Dermis microvascular lymphatic vessel endothelial cell (primary cell): ENCODE measurements at places on chromosomes 3 and 15. TPM values are rescaled to one million over a fixed set of nuclear protein-coding genes. Genes with fewer than 3 reads are reported as not detected.
A peak's percentile ranks its signal among the peaks of the same experiment; 100 is the strongest.

DNA sequence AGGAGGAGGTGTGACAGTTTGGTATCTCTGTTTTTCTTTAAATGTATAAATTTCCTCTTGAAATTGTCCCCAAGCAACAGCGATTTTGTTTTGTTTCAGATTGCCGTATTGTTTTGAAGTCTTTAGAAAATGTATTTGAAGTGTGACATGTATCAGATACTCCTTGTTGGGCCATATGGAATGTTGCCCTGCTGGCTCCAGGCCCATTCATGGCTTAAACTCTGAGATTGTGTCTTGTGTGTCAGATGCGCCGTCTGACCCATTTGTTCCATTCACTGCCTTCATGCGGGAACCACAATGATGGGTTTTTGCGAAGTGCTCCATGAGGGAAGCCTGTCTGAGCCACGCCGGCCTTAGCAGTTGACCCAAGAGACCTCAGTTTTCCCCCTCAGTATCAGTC, 75.2 kb upstream of the ADAMTSL3 start:
- no peak for DNase-seq

DNA sequence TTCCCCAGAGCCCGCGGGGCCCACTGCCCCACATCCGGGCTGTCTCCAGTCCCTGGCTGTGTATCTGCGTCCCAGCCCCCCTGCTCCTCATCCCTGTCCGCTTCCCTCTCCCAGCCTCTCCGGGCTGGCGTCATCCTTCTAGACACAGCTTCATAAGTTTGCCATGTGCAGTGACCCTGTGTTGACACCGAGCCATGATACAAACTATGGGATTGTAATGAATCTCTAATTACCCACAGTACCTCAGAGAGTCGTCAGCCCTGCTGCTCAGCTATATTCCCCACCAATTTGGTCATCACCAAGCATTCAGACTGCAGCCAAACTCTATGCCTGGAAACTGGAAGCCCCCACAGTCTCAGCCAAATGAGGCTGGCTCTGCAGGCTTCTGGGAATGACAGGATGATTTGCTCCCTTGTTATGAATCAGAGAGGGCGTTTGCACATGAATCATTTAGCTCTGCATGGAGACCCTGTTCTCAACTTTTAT, 466.1 kb upstream of the ATP11B start:
- no peak for DNase-seq

DNA sequence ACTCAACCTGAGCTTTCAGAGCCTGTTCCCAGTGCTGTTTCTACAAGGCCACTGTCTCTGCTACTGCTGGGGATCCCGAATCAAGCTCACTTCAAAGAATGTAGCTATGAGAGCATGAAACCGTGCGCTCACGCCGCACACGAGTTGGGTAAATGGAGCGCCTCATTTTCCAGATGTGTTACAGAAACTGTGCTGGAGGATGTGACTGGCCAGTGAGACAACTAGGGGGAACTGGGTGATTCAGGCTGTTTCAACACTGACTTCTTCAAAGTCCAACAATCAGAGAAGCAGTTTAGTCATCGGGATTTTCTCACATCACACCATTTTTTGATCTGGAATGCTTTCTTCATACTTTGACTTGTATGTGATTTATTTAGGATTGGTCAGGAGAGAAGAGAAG, 3.5 kb downstream of the ZNF710 start:
- DNase-seq = peak; percentile 65

GRCh38 chr3:130488769-130489450, 28.1 kb upstream of the COL6A6 start:
- DNase-seq = no peak

DNA sequence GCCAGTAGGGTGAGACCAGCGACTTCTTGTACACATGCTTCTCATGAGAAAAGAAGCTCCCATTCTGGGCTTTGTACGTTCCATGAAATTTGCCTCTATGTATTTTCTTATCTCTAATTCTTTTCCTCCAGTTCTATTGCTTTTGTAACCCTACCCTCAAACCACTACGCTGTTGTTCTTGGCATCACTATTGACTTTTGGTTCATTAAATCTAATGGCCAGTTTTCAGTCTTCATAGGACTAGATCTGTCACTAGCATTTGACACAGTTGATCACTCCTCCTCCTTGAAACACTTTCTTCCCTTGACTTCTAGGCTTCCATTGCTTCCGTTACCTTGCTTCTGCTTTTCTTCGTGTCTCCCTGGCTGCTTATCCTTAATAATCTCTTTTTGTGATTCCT, 121.7 kb upstream of the GOLGA6L4 start:
- DNase-seq = no peak

DNA sequence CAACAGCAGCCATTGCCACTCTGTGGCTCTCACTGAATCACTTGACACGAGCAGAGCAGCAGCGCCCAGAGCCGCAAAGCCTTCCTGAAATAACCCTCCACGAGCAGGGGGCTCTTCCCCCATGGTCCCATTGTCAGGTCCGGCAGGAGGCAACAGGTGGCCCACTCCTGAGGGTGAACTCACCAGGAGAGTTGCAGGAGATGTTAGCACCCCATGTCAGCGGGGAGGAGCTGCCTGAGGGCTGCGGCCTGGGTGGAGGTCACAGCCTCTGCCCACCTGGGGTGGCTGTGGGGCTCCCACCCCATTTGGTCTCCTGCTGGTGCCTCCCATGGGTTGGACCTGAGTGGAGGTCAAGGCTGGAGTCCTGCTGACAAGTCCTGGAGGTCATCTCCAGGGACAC, 12.3 kb upstream of the C3orf22 start:
- DNase-seq = no peak

GRCh38 chr3:169475978-169476698, 187.4 kb downstream of the MECOM start:
- DNase-seq = no peak

GRCh38 chr3:55934771-55935170, 447.7 kb upstream of the WNT5A start:
- no peak for DNase-seq

GRCh38 chr3:107450254-107450893, 72.4 kb upstream of the BBX start:
- no peak for DNase-seq

DNA sequence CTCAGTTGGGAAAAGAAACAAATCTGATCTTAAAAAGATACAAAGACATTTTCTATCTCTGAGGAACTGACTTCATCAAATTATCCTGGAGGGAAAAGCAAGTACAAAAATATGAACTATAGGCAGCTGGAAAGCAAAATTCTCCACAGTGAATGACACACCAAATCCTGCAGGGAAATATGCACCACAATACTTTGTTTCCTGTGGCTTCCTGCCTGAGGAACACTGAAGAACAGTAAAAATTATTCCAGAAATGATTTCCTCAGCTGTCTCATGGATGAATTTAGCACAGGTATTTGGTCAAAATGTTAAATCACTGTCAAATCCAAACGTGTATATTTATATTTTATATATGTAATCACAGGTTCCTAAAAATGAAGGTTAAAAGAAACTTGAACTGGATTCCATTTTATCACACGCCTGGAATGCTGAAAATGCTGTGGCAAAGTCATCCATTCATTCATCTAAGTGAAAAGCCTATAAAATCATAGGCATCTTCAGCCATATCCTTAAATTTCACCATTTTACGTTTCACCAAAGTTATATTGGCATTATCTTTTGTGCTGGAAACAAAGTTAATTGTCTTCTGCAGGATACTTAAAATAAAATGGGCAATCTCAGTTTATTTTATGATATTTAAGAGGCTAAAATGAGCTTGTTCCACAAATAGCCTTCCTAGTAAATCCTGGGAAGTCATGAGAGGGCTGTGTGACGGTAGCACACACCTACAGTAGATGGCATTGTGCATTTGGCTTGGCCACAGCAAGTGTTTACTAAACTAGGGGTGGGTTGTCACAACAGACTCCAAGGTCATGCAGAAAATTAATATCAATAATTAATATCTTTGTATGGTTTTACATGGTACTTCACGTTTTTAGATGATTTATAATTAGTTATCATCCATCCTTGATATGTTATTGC, 19.3 kb upstream of the TSC22D2 start:
- DNase-seq = peak; percentile 58

DNA sequence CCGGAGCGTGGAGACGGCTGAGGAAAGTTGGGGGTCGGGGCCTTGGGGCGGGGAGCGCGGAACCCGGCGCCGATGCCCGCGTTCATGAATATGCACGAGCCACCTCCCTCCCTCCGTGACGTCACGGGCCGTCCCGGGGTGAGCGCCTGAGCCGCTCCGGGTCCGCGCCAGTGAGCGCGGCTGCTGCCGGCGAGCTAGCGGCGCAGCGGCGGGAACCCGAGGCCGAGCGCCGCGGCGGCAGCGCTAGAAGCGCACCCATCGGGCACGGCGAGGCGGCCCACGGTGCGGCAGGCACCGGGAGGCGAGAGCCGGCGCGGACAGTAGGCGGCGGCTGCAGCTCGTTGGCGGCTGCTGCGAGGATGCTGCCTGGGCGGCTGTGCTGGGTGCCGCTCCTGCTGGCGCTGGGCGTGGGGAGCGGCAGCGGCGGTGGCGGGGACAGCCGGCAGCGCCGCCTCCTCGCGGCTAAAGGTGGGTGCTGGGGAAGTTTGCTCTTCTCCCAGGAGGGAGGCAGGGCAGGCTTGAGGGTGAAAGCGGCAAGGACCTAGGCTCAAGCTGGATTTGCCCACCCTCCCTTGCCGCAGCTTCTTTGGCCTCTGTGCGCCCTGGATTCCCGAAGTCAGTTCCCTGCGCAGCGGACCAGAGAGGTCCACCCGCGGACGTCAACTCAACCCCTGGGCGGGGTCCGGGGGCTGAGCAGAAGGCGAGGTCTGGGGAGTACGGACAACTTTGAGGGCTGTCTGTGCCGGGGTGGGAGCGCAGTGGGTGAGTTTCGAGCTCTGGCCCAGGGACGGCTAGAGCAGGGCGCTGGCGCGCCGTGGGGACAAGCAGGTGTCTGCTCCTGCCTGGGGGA, at the start of gene CLSTN2:
CLSTN2 (plus strand) TSS at position 170 of the 850 bp plus-strand sequence.
- DNase-seq = peak; percentile 10

DNA sequence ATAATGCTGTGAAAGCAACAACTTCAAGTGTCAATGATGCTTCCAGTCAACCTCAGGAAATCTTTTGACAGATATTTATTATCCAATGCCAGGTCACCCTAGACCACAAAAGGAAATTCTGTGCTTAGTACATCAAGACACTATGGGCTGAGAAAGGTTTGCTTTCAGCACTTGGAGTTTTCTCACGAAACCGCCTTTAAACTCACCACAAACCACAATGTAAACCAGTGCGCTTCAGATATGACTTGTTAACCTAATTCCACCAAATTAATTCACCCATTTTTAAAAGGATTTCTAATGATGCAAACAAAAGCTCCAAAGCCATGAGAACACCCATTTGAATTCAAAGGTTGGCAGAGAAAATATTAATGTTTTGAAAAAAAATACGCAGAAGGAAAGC, 292.9 kb upstream of the NR2F2 start:
- DNase-seq = no peak

DNA sequence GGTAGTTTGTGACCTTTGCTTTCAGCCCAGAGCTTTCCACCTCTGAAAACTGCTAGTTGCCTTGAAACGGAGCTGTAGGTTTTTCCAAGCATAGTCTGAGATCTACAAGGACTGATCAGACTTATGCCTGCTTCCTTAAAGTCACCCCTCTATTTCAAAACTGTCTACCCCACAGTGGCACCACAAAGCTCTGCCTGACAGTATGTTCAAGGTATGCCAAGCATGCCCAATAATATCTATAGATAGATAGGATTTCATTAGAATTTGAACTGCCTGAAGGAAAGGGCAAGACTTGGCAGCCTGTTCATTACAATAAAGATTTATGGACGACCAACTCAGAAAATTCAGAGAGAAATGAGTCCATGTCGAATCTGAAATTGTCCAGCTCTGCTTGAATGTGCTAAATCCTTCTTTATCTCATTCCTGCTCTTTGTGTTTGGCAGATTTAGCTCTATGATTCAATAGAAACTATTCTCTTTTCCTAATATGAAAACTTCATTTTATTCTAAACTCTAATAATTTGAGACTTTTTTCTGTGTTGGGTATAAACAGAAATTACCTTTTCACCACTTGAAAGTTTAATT, 227.6 kb upstream of the TBC1D5 start:
- DNase-seq = no peak

- DNase-seq = no peak
Measured at GRCh38 chr15:68346979-68347378, 69.4 kb downstream of the FEM1B start.

DNA sequence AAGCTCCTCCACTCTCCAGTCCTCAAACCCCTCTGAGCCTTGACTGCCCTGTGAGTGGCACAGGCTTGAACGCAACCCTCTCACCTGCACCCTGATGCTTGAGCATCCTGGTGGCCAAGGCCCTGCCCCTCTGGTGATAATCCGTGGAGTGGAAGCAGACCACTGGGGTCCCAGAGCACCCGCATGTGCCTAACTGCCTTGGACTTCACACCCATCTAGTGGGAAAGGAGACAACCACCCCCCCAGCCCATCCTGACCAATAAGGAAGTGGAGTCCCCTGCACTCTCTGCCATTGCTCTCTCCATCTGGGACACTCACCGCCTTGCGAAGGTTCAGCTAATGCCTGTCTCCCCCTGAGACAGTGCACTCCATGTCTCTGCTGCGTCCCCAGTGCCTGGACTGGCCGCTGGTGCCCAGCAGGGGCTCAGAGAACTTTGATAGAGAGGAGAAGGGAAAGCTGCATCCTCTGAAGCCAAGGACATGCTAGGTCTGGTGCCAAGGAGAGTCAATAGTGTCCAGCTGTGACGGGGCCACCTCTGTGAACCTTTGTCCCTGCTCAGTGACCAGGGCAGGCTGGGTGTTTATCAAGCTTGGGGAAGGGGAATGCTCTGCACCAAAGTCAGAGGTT, 3.4 kb downstream of the KLF15 start:
- DNase-seq = no peak

The SLC9C1 gene
- under 0.01 and 0.13 TPM in 2 replicates for total RNA-seq

GRCh38 chr3:50251220-50251619, 15.2 kb downstream of the GNAI2 start:
- DNase-seq = peak; percentile 82

The FEZF2 gene
- total RNA-seq = not detected in 2 replicates

The PIERCE2 gene
- 0.89 and 1.0 TPM in 2 replicates for total RNA-seq

GRCh38 chr15:52295421-52296001, at the start of gene MYO5C:
Gene MYO5C, minus strand, starts transcription at chr15:52295804. Its CDS starts 168 bp downstream, at chr15:52295636.
- DNase-seq = peak; percentile 96
